Body of pancreas (tissue), 4 donors: ENCODE measurements at places on chromosomes 11 and 22.

GRCh38 chr22:31616315-31616980, 45.6 kb downstream of the PISD start:
- DNase-seq, result no peak

- no peak for DNase-seq
Observed at GRCh38 chr22:47411006-47411405, 648.6 kb downstream of the TBC1D22A start.

- DNase-seq, result no peak
Observed at GRCh38 chr11:130516554-130517505, 68.4 kb downstream of the ADAMTS15 start.

DNA sequence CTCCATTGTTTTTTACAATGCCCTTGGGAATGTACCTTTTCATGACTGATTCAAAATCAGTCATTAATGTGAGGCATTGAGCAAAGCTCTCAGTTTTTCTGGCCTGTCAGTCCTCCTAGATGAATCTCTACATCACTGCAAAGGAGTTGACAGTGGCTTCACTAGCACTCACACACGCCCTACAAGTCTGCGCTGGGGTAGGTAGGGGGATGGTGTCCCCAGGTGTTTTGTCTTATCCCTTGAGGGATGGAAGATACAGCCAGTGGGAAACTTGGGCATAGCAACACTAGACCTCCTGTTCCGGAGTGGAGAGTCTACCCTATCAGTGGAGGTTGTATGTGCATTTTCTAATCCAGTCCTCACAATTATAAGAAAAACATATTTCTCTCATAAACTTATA, 27.0 kb downstream of the TRIM77 start:
- DNase-seq, result no peak

DNA sequence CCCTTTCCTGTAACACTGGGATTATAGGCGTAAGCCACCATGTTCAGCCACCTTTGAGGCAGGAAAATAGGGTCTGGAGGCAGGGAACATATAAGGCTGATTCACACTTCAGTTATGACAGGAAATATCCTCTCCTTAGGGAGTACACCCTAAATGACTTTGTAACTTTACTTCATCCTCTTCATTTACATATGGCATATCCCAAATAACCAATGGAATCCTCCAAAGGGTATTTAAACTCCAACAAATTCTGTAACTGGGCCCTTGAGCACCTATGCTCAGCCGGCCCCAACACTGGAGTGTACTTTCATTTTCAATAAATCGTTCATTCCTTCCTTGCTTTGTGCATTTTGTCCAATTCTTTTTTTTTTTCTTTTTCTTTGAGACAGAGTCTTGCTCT, 1.6 kb upstream of the KAT5 start:
- DNase-seq, result no peak
